ENCODE measurements at places on chromosomes 1 and 21. TPM values are rescaled to one million over a fixed set of nuclear protein-coding genes. Genes with fewer than 3 reads are reported as not detected.

DENND2D gene
- 25.6 TPM for total RNA-seq

ACTL8 gene
- not detected for total RNA-seq

LCK gene
- under 0.01 TPM for total RNA-seq

REN gene
- under 0.01 TPM for total RNA-seq

LCE2C gene
- total RNA-seq, result not detected

TMPRSS3 gene
- total RNA-seq, result not detected

CRNN gene
- 24.6 TPM for total RNA-seq

SLAMF9 gene
- 0.14 TPM for total RNA-seq

PTGER3 gene
- total RNA-seq, result under 0.01 TPM

C8A gene
- not detected for total RNA-seq

SPTA1 gene
- total RNA-seq, result not detected

CFH gene
- total RNA-seq, result 53.4 TPM

ADCY10 gene
- total RNA-seq, result under 0.01 TPM

JAM2 gene
- total RNA-seq, result not detected

ARHGEF16 gene
- 22.8 TPM for total RNA-seq

B3GALT6 gene
- total RNA-seq, result 25.6 TPM

GART gene
- 103 TPM for total RNA-seq

TESK2 gene
- 3.1 TPM for total RNA-seq

CCDC27 gene
- total RNA-seq, result not detected

CYP4Z1 gene
- total RNA-seq, result 0.07 TPM

PRR9 gene
- total RNA-seq, result 2.1 TPM

ROR1 gene
- 0.68 TPM for total RNA-seq

TRIM63 gene
- total RNA-seq, result 0.07 TPM

DEPDC1 gene
- 0.68 TPM for total RNA-seq

All from nasal cavity respiratory epithelium epithelial cell of viscerocranial mucosa (primary cell).